Activated CD4-positive, CD25-positive, alpha-beta regulatory T cell treated with anti-CD3 and anti-CD28 coated beads, Interleukin-2, amount 50 U/mL, for 16 hours (primary cell): ENCODE measurements at places on chromosomes 3 and 15.

GRCh38 chr3:46551615-46552014, 14.5 kb downstream of the LRRC2 start:
- no peak for DNase-seq

DNA sequence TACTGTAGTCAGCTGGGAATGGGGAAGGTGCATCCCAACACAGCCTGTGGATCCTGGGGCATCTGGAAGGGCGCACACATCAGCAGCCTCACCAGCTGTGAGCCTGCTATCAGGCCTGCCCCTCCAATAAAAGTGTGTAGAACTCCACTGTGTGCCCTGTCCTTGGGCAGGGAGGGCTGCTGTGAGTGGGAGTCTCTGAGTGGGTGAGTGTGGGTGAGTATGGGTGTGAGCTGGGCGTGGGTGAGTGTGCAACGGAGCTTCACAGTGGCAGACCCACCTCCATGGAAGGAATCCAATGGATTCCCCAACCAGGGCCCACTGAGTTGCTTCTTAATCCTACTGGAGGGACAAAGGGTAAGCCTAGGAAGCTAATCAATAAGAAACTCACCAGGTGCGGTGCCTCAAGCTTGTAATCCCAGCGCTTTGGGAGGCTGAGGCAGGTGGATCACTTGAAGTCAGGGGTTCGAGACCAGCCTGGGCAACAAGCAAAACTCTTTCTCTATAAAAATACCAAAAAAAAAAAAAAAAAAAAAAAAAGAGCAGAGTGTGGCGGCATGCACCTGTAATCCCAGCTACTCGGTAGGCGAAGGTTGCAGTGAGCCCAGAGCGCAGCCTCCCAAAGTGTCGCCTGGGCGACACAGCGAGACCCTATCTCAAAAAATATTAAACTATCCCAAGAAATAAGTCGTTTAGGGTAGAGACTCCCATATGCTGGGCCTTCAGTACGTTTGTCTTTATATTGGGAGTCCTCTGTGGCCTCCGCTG, 555 bp upstream of the RCCD1 start:
- DNase-seq = no peak

- no peak for DNase-seq
Observed at GRCh38 chr3:191963182-191963581, 502.2 kb downstream of the PYDC2 start.

GRCh38 chr3:11626084-11626463, 17.6 kb downstream of the VGLL4 start:
- no peak for DNase-seq

- no peak for DNase-seq
Observed at GRCh38 chr3:128703561-128703960, 22.4 kb upstream of the RAB7A start.

DNA sequence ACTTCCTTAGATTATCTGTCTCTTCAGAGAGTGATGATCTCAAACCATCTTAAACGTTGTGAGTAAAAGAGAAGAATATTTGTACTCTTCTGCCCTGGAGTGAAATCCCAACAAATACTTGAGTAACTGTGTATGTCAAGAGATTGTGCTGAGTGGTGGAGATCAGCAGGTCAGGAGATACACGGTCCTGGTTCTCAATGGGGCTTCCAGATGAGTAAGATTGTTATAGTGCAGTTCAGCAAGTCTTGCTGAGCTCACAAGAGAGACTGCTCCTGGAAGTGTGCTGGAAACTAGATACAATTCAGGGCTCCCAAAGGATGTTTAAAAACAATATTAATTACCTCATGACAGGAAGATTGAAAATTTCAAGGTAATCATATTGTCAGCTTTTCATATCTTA, 184.3 kb downstream of the AKAP13 start:
- DNase-seq = no peak

- DNase-seq = no peak
Observed at GRCh38 chr3:24201301-24201700, 256.2 kb downstream of the NR1D2 start.

DNA sequence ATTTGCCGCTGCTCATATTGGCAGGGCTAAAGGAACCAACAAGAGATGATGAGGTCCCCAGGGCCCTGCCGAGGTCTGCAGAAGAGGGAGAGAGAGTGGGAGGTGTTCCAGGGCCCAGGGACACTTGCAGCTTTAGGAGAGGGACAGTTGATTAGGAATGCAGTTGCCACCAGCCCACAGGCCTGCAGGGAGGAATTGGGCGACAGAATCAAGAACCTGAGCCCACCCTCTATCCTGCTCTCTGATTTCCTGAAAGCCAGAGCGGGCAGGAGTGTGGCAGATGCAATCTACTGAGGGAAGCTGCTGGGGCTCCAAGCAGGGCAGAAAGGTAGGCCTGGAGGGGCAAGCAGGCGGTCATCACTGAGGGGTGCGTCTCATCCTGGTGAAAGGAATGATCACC, 12.1 kb upstream of the PRR23E start:
- DNase-seq = no peak

GRCh38 chr15:85756411-85757072, 38.2 kb downstream of the KLHL25 start:
- DNase-seq = no peak

GRCh38 chr15:45148076-45149059, 18.6 kb downstream of the DUOX1 start:
- DNase-seq = no peak

DNA sequence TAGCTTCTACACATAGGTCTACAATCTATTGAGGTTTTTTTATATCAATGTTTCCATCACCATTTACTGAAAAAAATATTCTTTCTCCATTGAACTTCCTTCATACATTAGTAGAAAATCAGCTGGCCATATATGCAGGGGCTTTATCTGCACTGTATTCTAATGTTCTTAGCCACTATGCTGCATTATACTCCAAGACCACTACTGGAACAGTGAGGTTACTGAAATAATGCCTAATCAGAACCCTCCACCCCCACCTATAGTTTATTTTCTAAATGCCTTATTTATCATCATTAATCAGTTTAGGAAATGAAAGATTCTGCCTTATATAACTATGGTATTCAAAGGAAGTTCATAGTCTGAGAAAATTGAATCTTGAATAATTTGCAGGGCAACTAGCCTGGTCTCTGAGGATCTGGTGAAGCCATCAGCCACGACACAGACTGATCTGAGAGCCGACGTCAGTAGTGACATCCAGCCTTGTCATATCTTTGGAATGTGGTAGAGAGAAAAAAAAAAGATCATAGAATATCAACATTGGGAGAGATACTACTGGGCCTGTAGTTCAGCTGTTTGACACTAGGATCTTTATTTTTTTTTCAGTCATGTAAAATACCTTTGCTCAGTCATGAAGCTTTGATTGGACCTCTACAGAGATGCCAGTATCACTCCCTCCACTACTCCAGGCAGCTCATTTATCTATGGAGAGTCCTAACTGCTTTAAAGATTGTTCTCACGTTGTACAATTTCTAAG, 66.6 kb downstream of the P3H2 start:
- no peak for DNase-seq

DNA sequence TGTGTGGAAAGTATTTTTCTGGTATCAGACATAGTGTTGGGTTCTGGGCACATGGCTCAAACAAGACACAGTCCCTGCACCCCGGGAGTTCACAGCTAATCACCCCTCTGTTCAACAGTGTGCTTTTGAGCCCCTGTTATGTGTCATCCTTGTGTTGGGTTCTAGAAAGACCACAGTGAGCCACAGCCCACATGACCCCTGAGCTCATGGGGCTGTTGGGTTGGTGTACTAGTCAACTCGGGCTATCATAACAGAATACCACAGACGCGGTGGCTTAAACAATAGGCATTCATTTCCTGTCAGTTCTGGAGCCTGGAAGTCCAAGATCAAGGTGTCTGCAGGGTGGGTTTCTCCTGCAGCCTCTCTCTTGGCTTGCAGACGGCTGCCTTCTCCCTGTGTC, 100.0 kb downstream of the DNAJB8 start:
- no peak for DNase-seq

DNA sequence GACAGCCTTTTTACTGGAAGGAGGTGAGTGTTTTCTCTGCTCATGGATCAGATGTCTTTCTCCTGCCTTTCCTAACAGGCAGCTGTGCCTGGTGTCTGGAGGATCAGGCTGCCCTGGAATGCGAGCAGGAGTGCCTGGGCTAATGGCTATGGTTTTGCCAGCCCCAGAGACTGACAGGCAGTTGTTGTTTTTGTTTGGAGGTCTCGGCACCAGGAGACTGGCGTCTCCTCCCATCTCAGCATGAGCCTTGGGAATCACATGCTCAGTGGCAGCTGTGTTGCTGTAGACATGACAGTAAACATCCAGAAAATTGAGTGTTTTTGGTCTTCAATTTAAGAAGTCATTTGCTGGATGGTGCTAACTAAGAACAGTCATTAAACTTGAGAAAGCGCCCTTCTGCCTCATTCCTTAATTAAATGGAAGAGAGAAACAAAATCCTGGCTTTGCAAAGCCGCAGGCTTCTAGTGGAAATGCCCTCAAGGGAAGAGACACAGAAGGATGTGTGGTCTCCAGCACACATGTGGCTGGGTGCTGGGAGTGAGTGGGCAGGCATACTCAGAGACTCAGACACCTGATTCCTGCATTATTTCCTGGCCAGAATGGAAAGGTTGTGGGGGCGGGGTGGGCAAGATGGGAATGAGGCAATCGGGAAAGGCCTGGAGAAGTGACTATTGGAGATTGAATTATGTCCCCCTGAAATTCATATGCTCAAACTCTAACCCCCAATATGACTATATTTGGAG, 97.0 kb upstream of the NMNAT3 start:
- DNase-seq = no peak

DNA sequence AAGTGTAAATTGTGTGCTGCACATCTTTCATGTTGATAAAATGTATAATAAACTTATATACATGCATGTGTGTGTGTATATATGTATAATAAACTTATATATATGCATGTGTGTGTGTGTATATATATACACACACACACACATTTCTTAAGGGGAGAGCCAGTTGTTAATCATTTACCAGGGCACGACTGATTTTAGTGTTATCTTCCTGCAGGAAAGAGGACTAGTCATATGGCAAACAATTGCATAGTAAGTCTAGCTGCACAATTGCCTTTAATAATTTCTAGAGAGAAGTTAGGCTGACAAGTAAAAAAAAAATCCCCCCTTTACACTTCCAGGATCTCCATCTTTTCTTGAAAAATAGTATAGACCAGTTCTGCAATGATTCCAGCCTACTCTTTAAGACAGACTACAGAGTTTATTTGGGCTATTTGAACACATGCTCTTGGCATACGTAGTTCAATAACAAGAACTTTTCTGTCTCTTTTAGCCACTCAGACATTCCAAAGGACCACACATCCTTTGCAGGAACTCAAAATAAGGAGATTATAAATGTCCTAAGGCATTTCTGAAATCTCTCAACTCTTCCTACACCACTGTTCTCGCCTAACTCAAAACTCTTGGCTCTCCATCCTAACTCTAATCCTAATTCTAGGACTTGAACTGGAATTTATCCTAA, 163.6 kb upstream of the SETMAR start:
- DNase-seq = no peak

- no peak for DNase-seq
Observed at GRCh38 chr3:173739726-173740125, 342.2 kb downstream of the NLGN1 start.

DNA sequence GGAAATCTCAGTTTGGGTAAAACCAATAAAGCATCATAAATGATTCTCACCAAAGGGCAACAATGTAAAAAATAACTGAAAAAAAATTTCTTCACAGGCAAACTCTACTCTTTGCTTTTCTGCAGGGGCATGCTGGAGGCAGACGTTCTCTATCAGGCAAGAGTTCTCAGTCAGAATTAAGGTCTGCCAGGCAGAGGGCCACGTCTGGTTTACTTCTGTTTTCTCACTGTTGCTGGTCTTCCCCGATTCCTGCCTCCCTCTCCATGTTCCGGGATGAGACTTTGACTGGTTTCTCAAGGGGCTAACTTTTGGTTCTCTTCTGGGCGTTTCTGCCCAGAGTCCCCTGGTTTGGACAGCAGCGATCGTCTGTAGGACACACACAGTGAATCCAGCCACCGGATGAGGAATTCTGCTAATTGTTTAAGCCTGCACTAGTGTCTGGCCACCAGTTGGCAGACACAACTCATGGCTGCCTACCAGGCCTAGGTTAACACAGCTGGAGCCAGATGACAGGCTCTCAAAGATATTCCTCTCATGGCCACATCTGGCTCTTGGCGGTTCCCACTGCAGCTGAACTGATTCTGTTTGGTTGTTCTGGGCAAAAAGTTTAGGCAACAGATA, 273.1 kb downstream of the FOXP1 start:
- no peak for DNase-seq
